Uterine smooth muscle cell (primary cell): ENCODE measurements at places on chromosomes 7 and 10. TPM values are rescaled to one million over a fixed set of nuclear protein-coding genes. Genes with fewer than 3 reads are reported as not detected.

SH2D4B gene
- not detected in 2 replicates for total RNA-seq

GJC3 gene
- total RNA-seq: not detected in 2 replicates

PRF1 gene
- total RNA-seq: not detected in 2 replicates

OR6B1 gene
- total RNA-seq: under 0.01 TPM in 1 of 2 replicates, not detected in the other

GAD2 gene
- not detected in 2 replicates for total RNA-seq

SORCS3 gene
- under 0.01 TPM in 1 of 2 replicates, not detected in the other for total RNA-seq
